ENCODE measurements at places on chromosomes 7 and 10.

DNA sequence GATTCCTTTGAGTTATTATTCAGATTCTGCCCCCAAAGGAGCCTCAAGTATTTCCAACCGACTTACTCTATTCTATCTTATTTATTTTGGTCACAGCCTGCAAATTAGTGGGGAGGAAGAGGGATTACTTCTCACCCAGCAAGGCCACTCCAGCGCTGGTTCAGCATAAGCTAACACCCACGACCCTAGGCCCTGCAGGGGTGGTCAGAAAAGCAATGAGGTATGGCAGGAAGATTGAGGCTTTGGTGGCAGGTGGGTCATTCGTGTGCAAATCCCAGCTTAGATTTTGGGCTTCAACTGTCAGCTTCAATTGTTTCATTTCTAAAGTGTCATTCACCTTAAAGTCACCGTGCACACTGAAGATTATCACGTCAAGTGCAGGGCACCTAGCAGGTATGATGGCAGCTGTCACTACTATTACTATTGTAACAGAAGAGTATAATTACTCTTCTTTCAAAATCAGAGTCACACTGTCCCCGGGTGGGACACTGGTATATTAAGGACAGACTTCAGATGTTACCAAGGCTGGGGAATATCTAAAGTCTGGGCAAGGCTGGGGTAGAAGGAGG lies 48.8 kb upstream of the OPTN start:
- no peak for DNase-seq

DNA sequence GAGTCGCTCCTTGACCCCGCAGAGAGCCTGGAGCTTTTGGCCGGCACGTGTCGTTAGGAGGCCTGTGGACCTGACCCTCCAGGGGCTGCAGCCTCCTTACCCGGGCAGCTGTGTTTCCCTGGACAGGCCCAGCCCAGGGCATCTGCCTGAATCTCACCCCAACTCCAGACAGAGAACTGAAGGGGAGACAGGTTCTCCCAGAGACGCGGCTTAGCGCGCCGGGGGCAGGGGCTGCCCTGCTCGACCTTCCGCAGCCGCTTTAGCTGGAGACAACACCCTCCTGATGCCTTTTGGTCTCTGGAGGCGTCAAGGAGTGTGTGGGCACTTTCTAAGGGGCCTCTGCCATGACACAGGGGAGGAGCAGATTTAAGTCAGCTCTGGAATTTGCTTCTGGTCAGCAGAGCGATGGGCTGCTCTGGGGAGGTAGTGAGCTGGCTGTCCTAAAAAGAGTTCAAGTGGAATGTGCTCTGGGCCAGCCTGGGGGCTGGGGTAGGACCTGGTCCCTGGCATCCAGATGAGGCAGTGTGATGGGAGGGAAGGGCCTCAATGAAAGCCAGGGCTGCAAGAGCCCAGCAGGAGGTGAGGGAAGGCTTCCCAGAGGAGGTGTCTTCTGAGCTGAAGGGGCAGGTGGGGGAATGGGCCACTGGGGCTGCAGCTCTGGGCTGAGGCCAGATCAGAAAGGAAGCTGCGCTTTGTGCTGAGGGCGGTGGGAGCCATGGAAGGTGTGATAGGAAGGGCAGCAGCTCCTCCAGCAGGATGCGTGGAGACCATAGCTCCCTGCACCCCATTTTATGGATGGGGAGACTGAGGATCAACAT lies 5.8 kb downstream of the GRIFIN start:
- DNase-seq = no peak

- DNase-seq = no peak
Observed at GRCh38 chr10:4011136-4011812, 226.3 kb upstream of the KLF6 start.

- no peak for DNase-seq
Observed at GRCh38 chr10:129790715-129791446, 173.2 kb downstream of the EBF3 start.

DNA sequence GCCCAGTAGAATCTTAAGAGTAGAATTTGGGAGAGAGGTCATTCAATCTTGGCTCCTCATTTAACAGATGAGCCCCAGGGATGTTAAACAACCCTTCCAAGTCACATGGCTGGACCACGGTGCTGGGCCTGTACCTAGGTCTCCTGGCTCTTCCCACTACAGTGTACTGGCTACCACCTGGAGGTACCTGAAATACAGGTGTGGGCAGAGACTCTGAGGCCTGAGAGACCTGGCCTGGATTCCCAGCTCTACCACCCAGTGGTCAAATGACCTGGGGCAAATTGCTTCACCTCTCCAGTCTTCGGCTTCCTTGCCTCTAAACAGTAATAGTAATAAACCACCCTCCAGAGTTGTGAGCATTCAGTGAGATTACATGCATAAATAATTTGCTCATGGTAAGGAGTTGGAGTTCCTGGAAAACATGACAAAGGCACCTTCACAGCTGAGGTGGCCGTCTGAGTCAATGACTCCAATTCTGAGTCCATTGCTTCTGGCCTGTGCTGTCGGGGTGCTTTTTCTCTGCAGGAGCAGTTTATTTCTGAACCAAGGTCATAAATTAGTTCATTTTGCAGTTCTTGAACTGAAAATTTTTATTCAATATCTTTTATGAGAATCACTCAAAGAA lies 2.7 kb downstream of the GOT1 start:
- DNase-seq = no peak

DNA sequence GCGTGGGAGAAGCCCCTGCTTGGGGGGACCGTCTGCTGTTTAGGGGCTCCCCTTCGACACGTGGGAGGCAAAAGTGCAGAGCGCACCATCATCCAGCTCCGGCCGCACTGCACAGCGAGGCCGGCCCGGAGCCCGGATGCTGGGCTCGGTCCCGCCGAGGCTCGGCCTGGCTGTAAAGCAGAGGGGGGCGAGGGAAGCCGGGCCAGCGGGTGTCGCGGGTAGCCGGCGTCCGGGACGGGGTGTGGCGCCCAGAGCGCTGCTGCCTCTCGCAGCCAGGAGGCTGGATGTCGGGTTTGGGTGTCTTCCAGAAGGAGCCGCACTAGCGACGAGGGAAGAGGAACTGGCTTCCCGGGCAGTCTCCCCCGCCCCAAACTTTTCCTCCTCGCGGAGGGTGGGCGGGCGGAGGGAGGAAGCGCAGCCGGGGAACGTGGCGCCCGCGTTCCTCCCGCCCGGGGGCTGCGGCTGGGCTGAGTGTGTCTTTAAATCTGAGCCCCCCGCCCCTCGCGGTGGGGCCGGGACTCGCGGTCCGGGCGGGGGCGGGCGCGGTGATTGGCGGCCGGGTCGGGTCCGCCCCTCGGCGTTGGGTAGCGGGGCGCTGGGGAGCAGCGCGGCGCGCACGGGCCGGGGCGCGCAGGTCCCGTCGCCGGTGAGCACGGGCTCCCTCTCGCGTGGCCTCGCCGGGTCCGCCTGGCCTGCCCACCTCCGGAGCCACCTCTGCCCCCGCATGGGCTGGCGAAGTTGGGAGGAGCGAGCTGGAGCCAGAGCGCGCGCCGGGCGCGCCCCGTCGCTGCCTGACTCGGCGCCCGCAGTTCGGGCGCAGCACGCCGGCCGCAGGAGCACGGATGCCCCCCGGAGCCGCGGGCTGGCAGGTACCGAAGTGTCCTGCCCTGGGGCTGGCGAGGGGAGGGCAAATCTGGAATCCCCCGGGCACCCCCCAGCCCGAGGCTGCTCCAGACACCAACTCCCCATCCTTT lies at the start of gene PALD1:
Gene PALD1, plus strand, starts transcription at position 577 of the 974 bp plus-strand sequence. CDS start 47,185 bp downstream, outside the sequence.
- DNase-seq = peak; percentile 10
